ENCODE measurements at places on chromosomes 4 and X.

GRCh38 chr4:105483840-105484239 lies 10.0 kb upstream of the PPA2 start:
- no peak for DNase-seq

GRCh38 chrX:105821471-105822121 lies 743 bp upstream of the NRK start:
- no peak for DNase-seq

GRCh38 chr4:117134386-117134785 lies 49.0 kb upstream of the TRAM1L1 start:
- DNase-seq, result no peak

GRCh38 chrX:102739657-102740056 lies 19.1 kb downstream of the GPRASP3 start:
- DNase-seq, result no peak

GRCh38 chrX:153320555-153321184 lies 897 bp downstream of the PNMA6F start:
- no peak for DNase-seq

DNA sequence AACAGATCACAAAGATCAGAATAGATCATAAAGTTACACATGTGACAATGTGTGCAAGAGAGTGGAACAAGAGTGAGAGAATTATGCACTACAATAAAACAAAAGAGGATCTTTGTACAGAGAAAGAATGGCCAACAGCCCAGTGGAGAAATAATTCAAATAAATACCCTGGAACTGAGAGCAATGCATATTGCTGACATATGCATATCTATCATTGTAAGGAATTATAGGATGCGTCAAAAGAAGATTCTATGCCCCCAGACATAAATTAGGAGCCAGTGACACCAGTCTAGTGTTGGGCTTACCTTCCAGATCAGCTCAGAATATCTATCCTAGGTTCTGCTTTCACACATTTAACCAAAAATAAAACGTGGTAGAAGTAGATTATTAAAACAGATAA lies 320.1 kb upstream of the VCX start:
- DNase-seq, result no peak

DNA sequence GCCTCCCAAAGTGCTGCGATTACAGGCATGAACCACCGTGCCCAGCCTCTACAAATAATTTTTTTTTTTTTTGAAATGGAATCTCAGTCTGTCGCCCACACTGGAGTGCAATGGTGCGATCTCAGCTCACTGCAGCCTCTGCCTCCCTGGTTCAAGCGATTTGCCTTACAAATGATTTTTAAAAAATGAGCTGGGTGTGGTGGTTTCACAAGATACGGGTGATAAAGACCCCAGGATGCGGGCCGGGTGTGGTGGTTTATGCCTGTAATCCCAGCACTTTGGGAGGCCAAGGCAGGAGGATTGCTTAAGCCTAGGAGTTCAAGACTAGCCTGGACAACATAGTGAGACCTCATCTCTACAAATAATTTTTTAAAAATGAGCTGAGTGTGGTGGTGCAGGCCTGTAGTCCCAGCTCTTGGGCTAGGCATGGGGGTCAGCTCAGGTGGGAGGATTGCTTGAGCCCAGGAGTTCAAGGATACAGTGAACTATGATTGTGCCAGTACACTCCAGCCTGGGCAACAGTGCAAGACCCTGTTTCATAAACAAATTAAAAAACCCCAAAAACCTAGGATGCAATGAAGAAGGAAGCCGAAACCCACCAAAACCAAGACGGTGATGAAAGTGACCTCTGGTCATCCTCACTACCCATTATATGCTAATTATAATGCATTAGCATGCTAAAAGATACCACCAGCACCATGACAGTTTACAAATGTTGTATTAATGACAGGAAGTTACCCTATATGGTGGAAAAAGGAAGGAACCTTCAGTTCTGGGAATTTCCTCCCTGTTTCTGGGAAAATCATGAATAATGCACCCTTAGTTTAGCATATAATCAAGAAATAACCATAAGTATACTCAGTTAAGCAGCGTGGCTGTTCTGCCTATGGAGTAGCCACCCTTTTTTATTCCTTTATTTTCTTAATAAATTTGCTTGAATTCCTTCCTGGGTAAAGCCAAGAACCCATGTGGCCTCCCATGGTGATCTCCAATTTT lies 27.7 kb downstream of the PDGFRA start:
- no peak for DNase-seq

DNA sequence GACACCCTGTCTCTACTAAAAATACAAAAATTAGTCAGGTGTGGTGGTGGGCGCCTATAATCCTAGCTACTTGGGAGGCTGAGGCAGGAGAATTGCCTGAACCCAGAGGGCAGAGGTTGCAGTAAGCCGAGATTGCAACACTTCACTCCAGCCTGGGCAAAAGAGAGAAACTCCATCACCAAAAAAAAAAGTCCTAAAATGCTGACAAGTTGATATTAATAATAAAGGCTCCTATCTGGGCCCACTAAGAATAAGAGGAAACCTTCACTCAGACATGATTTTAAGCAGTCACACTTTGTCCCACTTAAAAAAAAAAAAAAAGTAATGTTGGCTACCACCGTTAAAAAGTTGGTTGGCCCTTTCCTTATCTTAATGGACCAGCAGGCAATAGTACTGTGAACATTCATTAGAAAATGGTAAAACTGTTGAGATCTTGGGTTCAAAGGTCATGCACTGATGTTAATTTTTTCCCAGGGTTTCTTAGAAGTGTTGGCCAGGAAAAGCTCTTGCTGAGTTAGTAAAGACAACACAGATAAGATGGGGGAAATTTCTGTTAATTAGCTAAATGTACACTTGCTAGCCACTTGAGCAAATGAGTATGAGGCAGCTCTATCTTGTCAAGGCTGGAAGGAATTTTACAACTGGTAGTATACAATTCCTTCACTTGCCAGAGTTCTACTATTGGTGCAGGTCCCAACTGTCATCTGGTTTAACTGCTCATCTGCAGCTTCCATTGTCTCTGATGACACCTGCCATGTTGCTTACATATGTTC lies 43.6 kb upstream of the BMP2K start:
- no peak for DNase-seq

DNA sequence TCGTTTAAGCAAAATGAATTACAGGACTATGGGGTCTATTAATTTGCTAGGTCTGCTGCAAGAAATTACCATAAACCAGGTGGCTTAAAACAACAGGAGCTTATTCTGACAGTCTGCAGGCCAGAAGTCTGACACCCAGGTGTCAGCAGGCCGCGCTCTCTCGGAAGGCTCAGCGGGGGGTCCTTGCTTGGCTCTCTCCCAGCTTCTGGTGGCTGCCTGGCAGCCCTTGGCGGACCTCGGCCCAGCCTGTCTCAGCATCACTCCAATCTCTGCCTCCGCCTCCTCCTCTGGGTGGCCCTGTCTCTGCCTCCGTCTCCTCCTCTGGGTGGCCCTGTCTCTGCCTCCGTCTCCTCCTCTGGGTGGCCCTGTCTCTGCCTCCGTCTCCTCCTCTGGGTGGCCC lies 580.5 kb upstream of the FAT1 start:
- DNase-seq, result no peak

DNA sequence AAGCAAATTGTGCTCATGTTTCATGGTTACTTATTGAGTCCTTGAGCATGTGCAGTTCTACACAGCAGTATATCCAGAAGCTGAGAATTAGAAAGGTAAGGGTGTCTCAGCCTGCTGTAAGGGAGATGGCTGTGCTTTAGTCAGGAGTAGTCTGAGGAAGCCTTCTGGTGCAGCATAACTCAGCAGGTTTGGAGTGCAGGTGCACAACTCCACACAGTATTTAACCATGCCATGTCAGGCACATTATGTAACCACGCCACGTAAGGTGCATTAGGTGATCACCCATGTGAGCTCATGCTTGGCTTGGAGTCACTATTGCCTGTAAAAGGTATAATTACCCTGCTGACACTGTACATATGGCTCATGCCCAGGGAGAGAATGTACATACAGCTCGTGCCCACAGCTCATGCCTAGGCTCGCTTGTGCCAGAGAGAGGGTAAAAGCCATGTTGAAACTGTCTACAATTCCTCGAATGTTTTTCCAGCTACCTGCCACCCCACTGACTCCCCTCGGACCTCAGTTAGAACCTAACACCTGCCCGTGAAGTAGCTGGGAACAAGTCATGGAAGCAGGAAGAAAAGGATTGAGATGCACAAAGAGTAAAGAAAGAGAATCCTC lies 37.8 kb downstream of the UCHL1 start:
- no peak for DNase-seq

- no peak for DNase-seq
These were observed 287.0 kb upstream of the NOCT start for GRCh38 chr4:138728566-138728965.

DNA sequence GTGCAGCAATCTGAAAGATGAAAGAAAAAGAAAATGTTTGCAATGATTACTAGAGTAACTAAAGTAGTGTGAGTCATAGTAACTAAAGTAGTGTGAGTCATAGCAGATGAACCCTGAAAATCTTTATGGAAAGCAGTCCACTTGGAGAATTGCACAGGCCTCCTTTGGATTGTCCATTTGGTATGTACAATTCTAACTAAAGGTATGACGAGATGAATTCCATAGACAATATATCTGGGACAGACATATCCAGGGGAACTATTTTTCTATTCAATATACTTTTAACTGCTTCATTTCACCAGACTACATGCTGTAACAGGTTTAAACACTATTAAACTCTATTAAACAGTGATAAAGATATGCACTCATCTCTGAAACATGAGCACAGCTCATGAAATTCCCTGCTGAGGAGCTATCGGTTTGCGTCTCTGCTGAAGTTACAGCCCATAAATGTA lies 798.7 kb downstream of the PCDH7 start:
- no peak for DNase-seq

DNA sequence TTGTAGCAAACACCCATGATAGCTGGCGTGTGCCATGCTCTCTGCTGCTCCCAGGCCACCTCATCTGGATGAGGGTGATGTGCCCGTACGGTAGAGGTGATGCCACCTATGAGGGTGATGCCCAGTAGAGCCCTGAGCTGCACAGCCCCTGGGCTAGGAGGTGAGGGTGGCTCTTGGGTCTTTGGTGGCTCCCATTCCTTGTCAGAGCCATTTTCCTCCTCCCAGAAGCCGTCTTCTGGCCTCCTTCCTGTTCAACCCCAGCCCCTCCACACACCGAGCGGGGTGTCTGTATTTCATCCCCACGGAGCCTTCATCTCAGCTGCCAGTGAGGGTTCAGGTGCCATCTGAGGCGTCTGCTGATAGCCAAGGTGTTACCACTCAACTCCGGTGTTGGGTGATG lies 12.0 kb upstream of the TNIP2 start:
- DNase-seq, result no peak

GRCh38 chr4:67573193-67573592 lies 14.7 kb downstream of the STAP1 start:
- no peak for DNase-seq

DNA sequence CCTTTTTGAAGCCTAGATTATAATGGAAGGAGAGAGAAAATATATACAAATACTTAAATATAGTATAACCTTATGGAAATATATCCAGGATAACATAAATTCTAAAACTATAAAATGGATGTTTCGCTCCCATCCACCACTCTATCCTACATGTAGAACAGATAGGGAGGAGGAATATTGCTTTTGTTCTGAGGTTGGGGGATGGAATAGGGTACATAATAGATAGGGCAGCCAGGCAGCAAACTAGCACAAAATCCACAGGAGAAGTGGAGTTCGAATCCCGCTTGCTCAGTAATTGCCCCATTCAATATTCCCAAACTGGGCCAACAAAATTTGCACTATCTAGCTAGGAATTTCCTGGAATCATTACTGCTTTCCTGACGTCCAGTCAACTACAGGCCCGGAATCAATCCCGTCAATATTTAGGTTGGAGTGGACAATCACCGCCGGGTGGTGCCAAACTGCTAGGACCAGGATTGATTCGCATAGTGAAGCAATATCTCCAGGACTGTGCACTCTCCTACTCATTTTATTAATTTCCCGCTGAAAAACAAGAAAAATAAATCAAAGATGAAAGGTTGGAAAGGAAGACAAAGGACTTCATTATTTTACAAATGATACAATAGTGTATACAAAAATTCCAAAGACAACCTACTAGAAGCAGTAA lies 40.4 kb upstream of the PAPSS1 start:
- DNase-seq, result no peak

- no peak for DNase-seq
These were observed 3.9 kb upstream of the PDLIM5 start for GRCh38 chr4:94447754-94448411.

DNA sequence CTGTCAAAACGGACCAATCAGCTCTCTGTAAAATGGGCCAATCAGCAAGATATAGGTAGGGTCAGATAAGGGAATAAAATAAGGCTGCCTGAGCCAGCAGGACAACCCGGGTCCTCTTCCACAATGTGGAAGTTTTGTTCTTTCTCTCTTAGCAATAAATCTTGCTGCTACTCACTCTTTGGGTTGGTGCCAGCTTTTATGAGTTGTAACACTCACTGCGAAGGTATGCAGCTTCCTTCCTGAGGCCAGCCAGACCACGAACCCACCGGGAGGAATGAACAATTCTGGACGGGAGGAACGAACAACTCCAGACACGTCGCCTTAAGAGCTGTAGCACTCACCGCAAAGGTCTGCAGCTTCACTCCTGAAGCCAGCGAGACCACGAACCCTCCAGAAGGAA lies 287.8 kb downstream of the RAPGEF2 start:
- DNase-seq, result no peak

GRCh38 chr4:113607998-113608397 lies 153.5 kb downstream of the CAMK2D start:
- DNase-seq, result no peak

DNA sequence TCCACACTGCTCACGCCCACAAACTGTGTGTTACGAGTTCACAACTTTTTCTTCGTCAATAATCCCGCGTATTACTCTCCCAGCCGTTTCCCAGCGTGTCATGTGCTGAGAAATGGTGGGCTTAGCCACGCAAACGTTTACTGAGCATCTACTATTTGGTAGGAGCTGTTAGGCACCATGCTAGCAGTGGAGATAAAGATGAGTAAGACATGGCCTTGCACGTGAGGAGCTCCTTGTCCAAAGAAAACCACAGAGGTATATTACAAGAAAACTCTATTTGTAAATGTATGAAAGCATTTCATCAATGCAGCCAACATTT lies 821 bp upstream of the TMEM128 start:
- no peak for DNase-seq

DNA sequence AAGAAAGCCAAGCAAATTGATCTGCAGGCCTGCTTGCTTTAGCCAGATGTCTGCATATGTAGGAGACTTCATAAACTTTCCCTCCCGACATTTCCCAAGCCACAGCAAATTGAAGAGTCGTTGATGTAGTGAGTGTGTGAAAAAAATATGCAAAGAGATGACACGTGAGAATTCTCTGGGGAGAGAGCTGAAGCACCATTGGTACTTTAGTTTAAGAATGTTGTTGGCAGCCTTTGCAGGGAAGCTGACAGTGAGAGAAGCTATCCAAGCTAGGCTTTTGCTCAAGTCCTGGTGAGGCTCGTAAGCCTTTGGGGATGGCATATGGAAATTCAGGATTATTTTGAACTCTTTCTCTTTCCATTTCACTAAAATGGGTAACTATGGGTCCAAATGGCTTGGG lies 87.5 kb downstream of the GLRA2 start:
- no peak for DNase-seq

GRCh38 chrX:45261005-45261404 lies 60.3 kb upstream of the DIPK2B start:
- no peak for DNase-seq

Measured in stimulated activated CD4-positive, alpha-beta T cell treated with anti-CD3 and anti-CD28 coated beads, Interleukin-1b, Interleukin-23, amount 100 ng/mL, for 1 hour (primary cell).